Iris pigment epithelial cell (primary cell): ENCODE measurements at places on chromosomes 5 and 9.

DNA sequence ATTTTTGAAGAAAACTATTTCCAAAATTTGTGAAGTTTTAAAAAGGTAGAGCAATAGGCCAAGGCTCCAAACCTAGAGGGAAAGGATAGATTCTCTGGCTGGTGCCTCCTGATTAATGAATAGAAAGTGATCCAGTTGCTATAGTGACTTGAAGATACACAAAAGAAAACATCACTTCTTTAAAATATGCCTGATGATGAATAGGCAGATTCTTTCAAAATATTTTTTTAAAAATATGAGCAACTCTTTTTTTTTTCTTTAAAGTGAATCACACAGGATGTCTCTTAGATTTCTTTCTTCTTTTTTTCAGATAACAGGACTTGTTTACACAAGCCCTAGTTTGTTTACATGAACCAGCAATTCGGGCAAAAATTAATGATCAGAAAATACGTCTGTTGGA lies 124.4 kb downstream of the RFK start:
- peak; percentile 50 for DNase-seq

DNA sequence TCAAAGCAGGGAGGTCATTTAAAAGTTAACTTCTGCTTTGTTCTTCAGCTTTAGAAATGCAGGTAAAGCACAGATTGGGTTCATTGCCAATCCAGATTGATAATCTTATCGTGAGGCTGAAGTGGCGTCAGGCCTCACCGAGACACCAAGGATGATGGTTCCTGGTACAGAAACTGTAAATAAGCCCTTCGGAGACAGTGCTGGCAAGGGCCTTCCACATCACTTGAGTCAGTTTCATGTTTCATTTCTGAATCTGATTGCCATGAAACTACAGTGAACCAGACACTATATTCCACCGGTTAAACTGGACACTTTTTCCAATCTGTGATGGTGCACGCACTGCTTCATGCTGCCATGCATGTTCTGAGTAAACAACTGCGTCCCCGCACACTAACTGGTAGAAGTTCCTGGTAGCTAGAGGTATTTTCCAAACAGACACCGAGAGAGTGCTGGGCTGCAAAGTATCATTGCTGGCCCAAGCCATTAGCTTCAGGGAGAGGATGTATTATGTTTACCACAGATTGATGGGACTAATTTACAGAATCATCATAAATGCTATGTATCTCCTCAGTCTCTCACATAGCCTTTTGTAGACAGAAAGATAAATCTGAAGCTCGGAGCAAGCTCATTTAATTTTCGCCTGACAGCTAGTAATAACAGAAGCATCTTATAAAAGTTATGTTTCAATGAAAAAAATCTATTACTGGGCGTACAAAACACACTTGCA lies 336.1 kb downstream of the GLIS3 start:
- DNase-seq: no peak

DNA sequence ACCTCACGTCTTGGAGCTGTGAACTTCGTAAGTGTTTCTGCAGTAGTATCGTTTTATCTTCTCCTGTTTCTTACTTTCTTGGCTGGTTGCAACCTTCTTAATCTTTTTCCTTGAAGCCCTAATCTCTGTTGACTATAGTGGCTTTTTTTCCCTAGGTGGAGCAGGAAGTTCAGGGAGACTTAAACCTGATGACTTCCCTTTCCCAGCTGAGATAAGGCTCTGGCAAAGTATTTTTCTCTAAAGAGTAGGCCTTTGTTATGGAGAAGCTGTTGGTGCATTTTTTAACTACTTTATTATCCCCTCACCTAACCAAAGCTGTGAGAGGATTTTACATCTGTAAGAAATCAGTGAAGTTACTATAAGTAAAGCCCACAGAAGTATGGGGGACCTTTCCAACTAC lies 723.1 kb upstream of the RIOK2 start:
- DNase-seq: no peak

GRCh38 chr9:128341435-128341849 lies 1.1 kb downstream of the SLC27A4 start:
- peak; percentile 69 for DNase-seq

DNA sequence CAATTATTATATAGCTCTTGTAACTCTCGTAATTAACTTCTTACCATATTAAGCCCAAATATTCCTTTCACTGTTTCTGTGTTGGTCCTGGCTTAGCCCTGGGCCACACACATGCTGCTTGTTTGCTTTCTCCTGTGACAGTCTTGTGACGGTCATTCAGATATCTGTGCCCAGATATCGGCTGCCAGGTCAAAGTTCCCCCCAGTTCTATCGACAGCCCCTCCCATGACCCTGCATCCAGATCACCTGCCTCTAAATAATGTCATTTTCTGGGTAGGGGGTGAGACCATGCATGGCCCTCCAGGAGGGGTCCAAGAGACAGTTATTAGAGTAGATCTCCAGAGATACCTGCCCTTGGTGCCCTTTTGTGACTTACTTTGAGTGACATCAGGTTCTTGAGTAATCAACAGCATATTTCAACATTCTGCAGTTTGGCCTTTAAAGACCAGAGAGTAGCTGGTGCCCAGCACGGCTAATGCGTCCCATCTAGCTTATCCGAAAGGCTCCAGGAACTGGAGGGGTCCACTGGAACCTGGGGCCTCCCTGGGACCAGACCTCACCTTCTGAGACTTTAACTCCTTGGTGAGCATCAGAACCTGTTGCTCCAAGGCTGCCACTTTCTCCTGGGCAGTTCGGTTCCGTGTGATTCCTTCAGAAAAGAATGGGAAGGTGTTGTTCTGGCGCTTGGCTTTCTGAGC lies 26.9 kb downstream of the TBC1D2 start:
- DNase-seq: peak; percentile 43

DNA sequence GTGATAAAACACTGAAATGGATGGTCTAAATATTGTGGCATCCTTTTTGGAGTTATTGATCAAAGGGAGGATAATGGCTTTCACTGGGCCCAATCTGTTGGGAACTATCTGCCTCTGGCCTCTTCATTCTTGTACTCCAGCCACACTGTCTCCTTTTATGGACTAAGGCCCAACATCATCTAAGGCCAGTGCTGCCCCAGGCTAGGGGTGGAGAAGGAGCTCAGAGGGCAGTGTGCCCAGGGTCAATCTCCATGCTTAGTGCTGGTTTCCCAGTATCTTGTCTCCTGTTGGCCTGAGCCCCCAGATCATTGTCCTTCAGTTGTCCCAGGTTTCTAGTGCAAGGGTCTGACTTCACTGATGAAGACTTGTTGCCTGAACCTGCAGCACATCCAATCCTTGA lies 26.4 kb upstream of the JMY start:
- no peak for DNase-seq

DNA sequence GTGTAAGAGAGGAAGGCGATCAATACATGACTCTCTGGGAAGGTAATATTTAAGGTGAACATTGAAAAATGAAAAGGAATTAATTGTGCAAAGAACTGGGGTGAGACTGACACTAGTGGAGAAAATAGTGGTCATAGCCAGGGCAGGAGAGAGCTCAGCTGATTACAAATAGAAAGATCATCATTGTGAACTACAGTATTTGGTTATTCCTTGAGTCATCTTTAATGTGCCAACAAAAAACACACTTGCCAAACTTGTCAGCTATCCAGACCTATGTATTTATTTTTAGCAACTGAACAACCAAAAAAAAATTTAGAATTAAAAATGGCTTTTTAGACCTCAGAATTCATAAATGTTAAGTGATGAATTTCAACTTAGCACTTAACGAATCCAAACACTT lies 749.8 kb upstream of the CDH9 start:
- no peak for DNase-seq

GRCh38 chr9:35096035-35096849 lies at the start of gene PIGO:
PIGO (minus strand) TSS chr9:35096591; CDS start chr9:35095565, 1,026 bp downstream.
- peak; percentile 79 for DNase-seq

- no peak for DNase-seq
Measured at GRCh38 chr5:1008451-1009358, at the start of gene NKD2. NKD2 (plus strand) TSS chr5:1008802; CDS start chr5:1009058, 256 bp downstream.

DNA sequence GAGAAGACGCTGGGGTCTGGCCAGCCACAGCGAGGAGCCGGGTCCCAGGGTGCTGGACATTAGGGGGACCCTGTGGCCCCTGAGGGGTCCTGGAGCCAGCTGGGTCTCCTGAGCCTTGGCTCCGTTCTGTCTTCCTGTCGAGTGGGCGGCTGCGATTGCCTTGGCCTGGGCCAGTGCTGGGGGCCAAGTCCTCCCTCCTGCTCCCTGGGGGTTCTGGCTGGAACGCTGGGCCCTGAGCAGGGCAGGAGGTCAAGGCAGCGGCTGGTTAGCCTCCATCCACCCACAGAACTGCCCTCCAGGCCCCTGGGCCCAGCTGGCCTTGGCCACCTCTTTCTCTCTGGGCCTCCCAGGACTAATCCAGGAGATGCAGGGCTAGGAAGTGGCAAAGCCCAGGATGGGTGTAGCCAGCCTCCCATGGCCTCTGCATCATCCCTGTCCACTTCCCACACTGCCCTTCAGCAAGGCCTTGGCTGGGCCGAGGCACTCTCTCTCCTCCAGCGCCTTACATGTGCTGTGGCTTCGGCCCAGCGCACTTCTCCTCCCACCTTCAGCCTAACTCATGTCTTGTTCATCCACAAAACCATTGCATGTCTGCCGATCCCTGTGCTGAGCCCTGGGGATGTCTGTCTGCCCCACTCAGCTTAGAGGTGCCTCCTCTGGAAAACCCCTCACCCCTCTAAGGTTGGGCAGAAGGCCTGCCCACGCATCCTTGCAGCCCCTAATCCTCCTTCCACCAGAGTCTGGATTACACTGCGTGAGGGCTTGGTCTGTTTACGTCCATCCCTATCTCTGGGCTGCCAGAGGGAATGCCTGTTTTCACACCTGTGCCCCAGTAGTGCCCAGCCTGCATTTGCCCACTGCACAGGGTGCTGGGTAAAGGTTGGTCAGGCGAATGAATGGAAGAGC lies 5.0 kb downstream of the LAMC3 start:
- no peak for DNase-seq

DNA sequence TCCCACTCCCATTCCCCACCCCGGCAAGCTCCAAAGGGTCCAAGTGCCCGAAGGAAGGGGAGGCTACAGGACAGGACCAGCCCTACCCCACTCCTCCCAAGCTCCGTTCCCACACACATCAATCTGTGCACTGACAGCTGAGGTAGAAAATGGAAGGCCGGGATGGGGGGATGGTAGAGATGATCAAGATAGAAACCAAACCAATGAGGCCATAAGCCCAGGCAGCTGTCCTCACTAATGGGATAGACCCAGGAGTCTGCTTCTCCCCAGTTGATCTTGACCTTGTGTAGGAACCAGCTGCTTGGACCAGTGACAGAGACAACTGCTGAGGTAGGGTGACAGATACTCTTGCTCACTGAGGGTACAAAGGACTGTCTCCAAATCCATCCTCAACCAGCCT lies 38.6 kb downstream of the B4GALT1 start:
- DNase-seq: no peak

DNA sequence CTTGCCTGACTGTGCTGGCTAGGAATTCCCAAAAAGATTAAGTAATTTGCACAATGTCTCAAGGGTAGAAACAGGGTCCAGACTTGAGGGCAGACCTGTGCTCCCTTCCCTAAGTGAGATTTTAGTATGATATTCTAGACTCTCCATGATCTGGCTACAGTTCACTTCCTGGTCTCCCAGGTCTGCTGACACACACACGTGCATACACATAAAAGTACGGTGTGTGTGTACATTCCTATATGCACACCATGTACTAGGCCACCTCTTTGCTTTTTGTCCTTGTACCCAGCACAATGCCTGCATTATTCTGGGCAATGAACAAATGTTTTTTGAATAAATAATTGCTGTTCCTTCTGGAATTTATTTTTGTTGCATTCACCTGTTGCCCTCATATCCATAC lies 83.7 kb downstream of the SH3RF2 start:
- no peak for DNase-seq

GRCh38 chr5:135465391-135466122 lies 13.4 kb upstream of the TIFAB start:
- no peak for DNase-seq

DNA sequence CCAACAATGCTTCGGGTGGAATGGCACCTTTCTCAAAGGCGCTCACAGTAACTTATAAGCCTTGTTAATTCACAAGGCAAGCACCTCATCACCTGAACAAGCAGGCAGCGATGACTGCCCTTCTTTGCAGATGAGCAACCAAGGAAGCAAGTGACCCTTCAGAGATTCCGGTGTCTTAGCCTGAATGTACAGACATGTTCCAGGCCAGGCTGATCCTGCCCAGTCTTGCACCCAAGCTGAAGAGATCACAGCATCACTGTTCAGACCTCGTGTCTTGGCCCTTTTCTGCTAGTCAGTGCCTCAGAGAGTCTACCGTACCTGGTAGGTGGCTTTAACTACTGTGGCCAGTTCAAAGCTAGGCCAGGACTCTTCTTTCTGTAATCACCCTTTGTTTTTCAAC lies 94.7 kb upstream of the ERCC6L2 start:
- no peak for DNase-seq

GRCh38 chr5:149937610-149938009 lies 7.0 kb downstream of the PDE6A start:
- no peak for DNase-seq

DNA sequence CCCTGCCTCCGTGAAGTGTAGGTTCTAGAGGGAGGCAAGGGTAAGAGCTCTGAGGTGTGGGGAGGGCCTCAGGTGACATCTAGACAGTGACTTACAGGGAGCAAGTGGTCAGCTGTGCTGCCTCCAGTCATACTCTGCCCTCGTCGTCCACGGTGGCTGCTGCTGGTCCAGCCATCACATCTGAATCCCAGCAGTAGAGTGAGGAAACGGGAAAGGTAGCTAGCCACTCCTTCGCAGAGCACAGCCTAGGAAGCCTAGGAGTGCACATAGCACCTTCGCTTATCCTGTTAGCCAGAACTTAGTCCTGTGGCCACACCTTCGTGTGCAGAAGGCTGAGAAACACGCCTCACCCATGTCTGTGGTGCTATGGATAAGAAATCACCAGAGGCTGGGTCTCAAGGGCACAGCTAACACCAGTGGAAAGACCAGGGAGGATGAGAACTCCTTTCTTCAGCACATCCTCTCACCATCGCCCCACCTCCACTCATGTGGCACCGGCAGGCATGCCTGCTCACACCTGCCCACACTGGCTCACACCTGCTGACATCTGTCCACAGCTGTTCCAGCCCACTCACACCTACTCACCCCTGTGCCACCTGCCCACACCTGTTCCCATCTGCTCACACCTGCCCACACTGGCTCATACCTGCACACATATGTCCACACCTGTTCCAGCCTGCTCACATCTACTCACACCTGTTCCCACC lies 44.5 kb upstream of the SLC6A19 start:
- no peak for DNase-seq

DNA sequence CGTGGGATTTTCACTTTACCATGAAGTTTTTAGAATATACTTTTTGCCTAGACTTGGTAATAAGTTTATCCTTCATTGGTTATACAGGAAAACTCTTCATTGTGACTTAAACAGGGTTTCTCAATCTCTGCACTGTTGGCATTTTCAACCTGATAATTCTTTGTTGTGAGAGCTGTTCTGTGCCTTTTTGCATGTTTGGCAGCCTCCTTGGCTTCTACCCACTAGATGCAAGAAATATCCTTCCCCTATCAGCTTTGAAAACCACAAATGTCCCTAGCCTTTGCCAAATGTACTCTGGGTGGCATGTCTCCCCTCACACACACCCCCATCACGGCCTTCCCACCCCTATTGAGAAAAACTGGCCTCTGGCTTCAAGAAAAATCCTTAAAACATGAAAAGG lies 180.9 kb downstream of the ESM1 start:
- DNase-seq: no peak
